ENCODE measurements at places on chromosomes 6 and 20.

DNA sequence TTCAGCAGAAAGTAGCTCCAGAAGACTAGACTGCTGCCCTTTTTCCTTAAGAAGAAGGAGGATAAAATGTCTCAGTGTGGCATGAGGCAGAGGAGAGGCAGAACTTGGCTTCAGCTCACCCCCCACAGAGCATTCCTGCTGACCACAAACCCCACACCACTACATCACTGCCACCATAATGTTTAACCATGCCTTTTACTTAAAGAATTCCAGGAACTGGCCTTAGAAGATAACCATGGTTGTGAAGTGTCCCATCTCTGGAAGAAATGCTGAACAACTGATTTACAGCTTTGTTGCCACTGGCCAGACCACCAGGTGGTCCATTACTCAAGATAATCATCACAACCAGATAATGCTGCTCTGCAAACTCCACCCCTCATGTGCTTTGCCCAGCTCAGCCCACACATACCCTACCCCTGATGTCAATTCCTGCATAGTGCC lies 154.1 kb downstream of the CD24 start:
- no peak for DNase-seq

- DNase-seq = no peak
Observed at GRCh38 chr6:113595911-113596376, 261.2 kb upstream of the MARCKS start.

- peak; percentile 57 for DNase-seq
Observed at GRCh38 chr6:52233975-52234823, 10.1 kb downstream of the IL17F start.

- DNase-seq = no peak
Observed at GRCh38 chr6:14571746-14572145, 454.2 kb downstream of the CD83 start.

GRCh38 chr20:40855269-40855668 lies 166.2 kb upstream of the MAFB start:
- DNase-seq = no peak

DNA sequence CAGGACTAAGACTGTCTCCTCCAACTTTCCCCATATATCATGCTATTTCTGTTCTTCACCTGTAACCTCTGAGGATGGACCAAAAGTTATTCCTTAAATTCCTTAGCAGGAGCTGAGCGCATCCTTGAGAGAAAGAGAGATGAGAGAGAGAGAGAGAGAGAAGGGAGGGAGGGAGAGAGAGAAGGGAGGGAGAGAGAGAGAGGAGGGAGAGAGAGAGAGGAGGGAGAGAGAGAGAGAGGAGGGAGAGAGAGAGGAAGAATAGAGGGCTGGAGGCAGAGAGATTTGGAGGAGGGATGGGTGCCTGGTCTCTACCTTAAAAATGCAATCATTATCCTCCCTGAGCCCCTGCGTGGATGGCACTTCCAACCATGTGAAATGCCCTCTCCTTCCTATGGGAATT lies 73.6 kb downstream of the BMP2 start:
- no peak for DNase-seq

Measured in hematopoietic multipotent progenitor cell treated with erythropoietin and hydrocortisone succinate and interleukin-3 and kit ligand, for 8 days (in vitro differentiated cells).